CD4-positive, CD25-positive, alpha-beta regulatory T cell (primary cell): ENCODE measurements at places on chromosomes 13 and 19. TPM values are rescaled to one million over a fixed set of nuclear protein-coding genes. Genes with fewer than 3 reads are reported as not detected.

The CD37 gene
- 351 TPM for total RNA-seq

The RABAC1 gene
- total RNA-seq: 94.0 TPM

The FPR3 gene
- not detected for total RNA-seq

The LRG1 gene
- total RNA-seq: 0.49 TPM

The FXYD7 gene
- total RNA-seq: 9.3 TPM

The ONECUT3 gene
- total RNA-seq: not detected

The COL4A1 gene
- not detected for total RNA-seq

The ZNF560 gene
- not detected for total RNA-seq

The TRAPPC2B gene
- 11.4 TPM for total RNA-seq

DNA sequence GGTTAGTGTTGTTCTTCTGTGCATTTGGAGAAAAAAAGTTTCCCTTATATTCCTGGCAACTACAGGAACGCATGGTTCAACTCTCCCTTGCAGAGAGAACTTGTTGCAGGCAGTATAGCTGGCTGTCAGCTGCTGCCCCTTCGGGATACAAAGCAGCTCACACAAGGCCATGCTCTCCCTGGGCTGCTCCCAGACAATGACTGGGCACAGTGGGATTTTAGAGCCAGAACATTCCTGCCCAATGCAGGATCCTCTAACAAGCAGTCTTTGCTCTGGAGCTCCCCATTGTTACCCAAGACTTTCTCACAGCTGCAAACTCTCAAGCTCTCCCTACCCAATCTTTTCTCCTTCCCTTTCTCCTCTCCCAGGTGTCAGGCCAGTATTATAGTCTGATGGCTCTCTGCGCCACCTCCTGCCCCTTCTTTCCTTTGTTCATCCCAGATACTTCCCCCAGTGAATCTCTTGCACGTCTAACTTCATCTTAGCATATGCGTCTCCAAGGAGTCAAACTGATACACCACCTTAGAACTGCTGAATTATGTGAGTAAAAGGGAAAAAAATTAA is 27.5 kb upstream of the SERPINE3 start:
- DNase-seq: no peak

DNA sequence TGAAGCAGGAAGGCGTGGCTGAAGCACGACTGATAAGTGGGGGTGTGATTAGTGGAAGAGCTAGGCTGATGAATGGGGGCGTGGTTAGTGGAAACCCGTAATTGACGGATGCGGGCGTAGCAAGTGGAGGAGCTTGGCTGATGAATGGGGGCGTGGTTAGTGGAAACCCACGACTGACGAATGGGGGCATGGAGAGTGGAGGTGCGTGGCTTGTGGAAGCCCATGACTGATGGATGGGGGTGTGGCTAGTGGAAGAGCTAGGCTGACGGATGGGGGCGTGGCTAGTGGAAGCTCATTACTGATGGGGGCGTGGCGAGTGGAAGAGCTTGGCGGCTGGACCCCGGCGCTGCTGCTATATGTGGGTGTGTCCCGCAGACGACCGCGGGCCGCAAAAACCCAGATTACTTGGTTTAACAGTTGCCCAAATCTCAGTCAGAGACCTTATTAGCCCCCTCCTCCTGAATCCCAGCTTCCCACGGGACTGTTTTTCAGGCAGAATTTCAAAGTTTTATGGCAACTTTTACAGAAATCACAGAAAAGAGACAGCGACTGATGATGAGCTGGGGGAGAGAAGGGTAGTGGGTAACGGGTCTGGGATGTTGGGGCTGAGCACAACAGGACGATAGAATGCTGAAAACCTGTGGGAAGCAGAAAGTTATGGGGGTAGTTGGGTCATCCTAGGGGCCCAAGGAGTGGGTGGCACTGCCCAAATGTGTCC is 9.0 kb upstream of the MEIS3 start:
- peak; percentile 83 for DNase-seq

DNA sequence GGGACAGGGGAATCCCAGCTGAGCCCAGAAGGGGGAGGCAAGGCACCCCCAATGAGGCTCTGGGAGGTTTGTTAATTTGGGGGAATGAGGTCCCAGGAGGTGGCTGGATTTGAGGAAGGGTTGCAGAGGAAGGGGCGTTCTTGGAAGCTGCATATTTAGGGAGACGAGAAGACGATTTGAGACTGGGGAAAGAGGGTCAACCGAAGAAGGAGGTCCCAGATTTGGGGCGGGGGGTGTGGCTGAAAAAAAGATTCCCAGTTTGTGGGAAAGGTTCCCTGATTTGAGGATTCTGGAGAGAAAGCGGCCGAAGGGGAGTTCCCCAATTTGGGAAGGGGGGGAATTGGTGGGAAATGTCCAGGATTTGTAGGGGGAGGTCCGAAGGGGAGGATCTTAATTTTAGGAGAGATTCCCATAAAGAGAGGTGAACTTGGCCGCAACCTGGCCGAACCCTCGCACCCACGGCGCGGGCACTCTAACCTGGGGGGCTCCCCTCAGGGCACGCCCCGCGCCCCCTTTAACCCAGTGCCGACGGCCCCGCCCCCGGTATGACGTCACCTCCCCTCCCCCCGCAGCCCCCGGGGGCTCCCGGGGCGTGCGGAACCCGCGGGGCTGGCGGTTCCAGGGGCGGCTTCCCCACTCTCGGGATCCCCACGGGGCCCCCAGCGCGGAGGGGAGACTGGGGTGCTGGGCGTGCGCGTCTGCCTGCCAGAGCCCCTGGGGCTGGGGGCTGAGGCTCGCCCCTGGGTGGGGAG is 1.2 kb downstream of the PTPRS start:
- DNase-seq: no peak

DNA sequence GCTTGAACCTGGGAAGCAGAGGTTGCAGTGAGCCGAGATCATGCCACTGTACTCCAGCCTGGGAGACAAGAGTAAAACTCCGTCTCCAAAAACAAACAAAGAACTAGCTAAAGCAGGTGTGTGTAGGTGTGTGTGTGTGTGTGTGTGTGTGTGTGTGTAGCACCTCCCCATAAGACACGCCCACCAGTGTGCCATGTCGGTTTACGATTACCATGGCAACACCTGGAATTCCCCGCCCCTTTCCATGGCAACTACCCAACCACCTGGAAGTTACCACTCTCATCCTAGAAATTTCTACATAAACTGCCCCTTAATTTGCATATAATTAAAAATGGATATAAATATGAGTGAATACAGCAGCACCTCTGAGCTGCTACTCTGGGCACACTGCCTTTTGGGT is 80.9 kb upstream of the ADGRE5 start:
- no peak for DNase-seq

GRCh38 chr19:21491146-21491545 is 14.3 kb upstream of the ZNF429 start:
- no peak for DNase-seq

DNA sequence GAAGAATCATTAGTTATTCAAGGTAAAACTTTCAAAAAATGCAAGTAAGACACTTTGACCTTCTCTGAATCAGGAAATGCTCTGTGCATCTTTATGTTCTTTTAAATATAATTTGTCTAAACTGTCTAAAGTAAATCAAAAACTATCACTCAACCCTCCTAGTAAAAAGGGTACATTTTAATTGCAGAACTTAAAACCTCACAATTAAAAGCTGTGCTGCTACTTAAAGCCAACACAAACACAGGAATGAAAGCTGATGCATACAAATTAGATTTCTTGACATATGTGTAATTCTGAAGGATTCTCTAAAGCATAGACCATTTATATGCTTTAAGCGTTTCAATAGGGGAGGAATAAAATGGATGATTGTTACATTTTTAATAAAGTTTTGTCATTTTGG is 58.3 kb downstream of the DACH1 start:
- no peak for DNase-seq

- no peak for DNase-seq
Measured at GRCh38 chr13:39900106-39900750, 244.8 kb downstream of the COG6 start.

- peak; percentile 95 for DNase-seq
Measured at GRCh38 chr13:50124536-50125303, 109.5 kb downstream of the KCNRG start.

DNA sequence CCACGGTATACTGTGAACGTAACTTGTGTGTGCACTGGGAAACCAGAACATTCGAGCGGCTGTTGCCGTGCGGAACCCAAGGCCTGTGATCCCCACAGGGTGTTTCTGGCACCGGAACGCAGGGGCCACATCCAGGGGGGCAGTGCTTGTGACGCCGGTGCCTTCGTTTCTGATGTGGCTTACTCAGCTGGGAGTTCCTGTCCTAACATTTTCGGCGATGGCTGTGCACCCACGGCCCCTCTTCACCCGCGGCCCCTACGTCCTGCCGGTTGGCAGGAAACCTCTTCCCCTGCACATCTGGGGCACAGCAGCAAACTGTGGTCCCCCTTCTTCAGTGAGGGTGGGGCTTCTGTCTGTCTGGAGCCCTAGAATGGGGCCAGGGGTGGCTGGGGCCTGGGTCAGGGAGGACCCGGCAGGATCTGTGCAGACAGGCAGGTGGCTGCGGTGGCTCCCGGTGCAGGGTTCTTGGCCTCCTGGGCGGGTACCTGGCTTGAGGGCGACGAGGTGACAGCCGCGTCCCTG is 26.2 kb downstream of the CSNK1G2 start:
- DNase-seq: no peak

- DNase-seq: no peak
Measured at GRCh38 chr13:90933097-90933826, 414.2 kb upstream of the MIR17HG start.

DNA sequence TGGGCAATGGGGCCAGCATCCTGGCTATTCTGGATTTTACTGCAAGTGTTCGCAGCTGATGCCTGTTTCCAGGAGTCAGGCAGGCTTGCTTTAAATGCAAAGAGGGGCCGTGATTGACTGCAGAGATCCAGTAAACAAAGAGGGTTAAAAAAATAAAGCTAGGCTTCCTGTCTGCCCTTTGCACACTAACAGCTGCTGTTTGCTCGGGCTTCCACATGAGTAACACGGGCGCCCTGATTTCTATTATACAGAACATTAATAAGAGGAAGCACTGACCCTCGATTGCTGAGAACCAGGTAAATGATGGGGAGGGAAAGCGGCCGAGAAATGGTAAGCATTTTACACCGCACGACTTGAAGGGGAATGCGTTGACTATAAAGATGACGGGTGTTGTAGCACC is 254.2 kb upstream of the ZNF507 start:
- DNase-seq: no peak

GRCh38 chr19:3904233-3904632 is 23.7 kb downstream of the ATCAY start:
- DNase-seq: no peak

GRCh38 chr19:42250666-42251531 is 4.0 kb downstream of the ERF start:
- no peak for DNase-seq

DNA sequence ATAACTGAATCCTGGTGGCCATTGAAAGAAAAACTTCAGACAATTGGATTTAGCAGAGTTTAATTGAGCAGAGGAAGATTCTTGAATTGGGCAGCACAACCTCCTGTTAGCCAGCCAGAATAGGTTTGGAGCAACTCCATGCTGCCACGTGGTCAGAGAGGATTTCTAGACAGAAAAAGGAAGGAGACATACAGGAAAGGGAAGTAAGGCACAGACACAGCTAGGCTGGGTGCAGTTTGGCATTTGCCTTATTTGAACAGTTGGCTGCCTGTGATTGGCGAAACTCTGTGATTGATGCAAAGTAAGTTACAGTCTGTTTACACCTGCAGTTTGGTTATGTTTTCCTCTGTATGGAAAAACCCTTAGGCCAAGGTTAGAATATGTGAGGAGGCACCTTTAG is 85.8 kb upstream of the SPATA13 start:
- no peak for DNase-seq

DNA sequence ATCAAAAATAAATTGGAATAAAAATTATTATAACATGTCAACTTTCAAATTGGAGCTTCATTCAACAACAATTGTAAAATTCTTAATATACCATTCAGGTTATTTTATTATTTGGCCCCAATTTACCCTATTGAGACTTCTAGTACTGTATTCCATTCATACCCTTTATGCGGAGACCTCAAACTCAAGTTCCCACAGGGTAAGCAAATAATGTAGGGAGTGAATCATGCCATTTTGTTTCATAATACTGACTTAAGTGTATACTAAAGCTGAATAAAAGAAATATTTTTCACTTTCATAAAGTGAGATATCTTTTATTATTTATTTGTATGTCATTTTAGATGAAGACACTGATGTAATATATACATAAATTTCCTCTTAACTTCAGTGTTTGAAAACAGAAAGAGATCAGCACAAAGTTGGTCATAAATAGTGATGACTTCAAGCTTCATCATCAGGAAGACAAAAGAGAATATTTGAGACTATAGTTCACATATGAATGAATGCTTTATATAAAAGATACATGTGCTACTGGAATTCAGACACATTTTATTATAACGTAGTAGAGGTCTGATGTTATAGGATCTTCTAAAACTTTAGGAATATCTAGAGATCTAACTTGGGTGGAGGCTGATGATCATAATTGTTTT is 894.4 kb upstream of the PCDH9 start:
- no peak for DNase-seq

- DNase-seq: no peak
Measured at GRCh38 chr19:50413096-50413495, 5.6 kb upstream of the SPIB start.

- DNase-seq: no peak
Measured at GRCh38 chr13:39225860-39226259, 187.6 kb downstream of the NHLRC3 start.

DNA sequence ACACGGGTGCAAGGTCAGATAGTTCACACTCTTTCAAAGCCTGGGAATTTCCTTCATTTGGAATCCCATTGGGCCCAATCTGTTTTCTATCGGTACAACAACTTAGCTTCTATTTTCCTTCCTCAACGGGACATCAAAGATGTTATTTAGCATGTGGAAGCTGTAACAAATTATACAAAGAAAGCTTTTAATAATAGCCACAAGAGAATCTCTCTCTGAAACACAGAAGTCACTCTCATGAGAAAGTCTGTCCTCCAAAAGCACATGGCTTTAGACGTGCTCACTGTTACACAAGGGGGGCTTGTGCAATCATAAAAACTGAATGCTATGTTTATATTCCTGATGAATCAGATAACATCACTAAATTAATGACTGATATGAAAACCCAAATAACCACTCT is 28.9 kb upstream of the CYSLTR2 start:
- DNase-seq: no peak

GRCh38 chr13:33884531-33885220 is 66.7 kb downstream of the RFC3 start:
- DNase-seq: no peak

DNA sequence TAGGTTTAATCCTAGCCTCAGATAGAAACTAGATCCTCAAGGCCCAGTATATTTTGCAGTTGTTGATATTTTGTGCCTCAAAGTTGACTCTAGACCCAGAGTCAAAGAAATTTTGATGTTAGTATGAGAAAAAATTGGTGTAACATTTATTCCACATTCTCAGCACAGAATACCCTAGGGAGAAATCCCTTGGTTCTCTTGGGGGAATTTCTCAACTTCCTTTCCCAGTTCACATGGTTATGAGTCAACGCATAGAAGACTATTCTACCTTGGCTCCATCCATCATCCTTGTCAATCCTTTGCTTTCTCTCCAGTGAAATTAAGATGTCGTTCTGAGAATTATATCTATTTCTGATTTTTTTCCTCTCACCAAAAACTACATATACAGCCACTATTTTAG is 145.3 kb downstream of the POSTN start:
- DNase-seq: no peak

DNA sequence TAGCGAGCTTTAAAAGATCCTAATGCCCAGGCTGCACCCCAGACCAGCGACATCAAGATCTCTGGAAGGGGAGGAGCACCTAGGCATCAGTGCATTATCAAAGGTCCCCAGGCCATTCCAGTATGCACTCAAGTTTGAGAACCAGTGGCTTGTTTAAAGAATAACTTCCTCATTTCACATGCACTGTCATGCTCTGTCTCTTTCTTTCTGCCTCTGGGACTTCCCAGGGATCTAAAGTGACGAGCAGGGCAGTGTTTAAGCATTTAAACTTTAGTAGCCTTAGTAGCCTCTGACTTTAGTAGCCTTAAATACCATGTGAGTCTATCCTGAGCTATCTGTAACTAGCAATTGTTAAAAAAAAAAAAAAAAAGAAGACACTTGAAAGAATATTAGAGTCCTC is 8.9 kb upstream of the FARP1 start:
- no peak for DNase-seq
